ENCODE measurements at places on chromosomes 4 and X. TPM values are rescaled to one million over a fixed set of nuclear protein-coding genes. Genes with fewer than 3 reads are reported as not detected.

SMR3B gene
- not detected for total RNA-seq

DNA sequence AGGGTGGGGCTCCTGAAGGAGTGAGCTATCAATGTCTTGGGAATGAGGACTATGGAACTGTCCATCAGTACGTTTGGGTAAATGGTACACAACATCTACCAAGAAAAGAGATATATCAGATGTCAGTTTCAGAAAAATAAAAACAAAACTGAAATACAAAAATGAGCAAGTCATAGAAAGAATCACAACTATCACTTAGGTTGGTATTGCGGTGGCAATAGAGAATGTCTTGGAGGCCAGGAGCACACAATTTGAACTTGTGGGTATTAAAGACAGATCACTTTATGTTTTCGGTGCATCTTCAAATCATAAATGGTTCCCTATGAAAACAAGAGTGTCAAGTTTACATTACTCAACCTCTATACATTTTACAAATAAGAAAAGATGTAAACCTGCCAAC, 176.8 kb downstream of the CHM start:
- no peak for DNase-seq

TMEM35A gene
- total RNA-seq: not detected

GRCh38 chrX:102652031-102652688, 877 bp downstream of the GPRASP1 start:
- DNase-seq: peak; percentile 61

- no peak for DNase-seq
Observed at GRCh38 chr4:88169298-88169697, 10.9 kb upstream of the ABCG2 start.

GRCh38 chr4:60729194-60729593, 470.9 kb upstream of the ADGRL3 start:
- DNase-seq: no peak

GRCh38 chr4:76803522-76803921, 94.4 kb downstream of the SOWAHB start:
- DNase-seq: no peak

GRCh38 chr4:95638920-95639501, 90.2 kb upstream of the UNC5C start:
- no peak for DNase-seq

PRRG3 gene
- not detected for total RNA-seq

GRCh38 chr4:90152024-90152423, 24.8 kb downstream of the CCSER1 start:
- DNase-seq: no peak

MORC4 gene
- total RNA-seq: 12.5 TPM

DNA sequence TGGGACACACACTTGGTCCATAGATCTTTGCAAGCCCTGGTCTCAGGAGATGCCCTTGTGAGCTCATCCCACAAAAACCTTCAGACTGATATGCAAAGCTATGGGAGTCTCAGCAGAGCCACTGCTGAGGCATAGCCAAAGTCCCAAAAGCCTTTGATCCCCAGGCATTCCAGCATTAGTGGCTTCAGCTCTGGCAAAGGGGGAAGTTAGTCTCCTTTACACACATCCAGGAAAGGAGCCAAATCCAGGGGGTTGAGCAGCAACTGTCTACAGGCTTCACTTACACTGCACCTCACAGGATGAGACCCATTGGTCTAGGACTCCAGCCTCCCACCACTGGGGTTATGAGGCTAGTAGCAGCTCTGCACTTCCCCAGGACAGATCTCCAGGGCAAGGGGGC, 14.0 kb downstream of the PF4 start:
- no peak for DNase-seq

MUC7 gene
- not detected for total RNA-seq

DNA sequence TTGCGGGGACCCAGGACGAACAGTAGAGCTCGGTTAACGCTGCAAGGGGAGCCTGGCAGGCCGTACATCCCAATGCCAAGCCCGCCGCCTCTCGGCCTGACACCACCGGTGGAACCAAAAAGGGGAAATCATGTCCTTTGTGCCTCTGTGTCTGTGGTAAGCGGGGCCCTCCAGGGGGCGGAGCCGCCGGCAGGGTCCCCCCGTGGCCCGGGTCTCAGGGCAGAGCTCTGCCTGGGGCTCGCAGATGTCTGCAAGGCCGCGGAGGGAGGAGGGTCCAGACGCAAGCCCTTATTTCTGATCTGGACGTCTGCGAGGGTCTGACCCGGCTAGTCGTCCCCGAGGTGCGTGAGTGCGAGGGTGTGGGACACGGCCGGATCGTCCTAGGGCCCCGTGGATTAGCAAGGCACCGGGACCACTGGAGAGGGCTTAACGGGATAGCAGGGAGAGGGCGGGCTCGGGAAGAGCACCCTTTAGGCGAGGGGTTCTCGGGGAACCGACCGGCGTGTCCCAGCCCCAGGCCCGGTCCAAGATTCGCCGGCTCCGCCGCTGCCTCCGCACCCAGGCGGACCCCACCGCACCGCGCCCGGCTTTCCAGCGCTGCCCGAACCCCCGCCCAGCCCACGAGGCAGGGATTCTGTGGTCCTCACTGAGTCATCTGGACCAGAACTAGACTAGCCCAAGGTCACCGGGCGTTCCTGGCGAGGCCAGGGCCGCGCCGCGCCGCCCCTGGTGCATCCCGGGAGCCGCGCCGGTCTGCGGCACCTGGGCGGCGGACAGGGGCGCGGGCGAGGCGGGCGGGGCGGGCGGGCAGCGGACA, 863 bp upstream of the FAM193A start:
- DNase-seq: peak; percentile 16

RHOXF2 gene
- not detected for total RNA-seq

DNA sequence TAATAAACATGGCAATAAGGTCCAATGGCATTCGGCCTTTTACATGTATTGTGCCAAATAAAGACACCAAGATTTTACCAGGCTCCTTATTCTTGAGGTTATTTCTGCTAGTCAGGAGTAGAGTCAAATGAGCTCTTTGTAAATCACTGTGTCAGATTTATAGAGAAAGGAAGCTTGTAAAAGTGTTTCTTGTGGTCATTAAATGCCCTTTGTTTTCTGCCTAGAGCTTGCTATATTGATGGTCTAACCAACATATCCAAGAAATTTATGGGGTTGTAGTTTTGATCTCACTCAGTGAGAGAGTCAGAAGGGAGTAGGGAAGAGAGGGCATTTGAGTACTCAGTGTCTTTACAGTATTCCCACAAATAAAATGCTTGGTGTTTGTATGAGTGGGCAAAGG, 86.2 kb upstream of the FRMPD4 start:
- no peak for DNase-seq

GRCh38 chr4:118743867-118744266, 58.7 kb downstream of the METTL14 start:
- no peak for DNase-seq

DNA sequence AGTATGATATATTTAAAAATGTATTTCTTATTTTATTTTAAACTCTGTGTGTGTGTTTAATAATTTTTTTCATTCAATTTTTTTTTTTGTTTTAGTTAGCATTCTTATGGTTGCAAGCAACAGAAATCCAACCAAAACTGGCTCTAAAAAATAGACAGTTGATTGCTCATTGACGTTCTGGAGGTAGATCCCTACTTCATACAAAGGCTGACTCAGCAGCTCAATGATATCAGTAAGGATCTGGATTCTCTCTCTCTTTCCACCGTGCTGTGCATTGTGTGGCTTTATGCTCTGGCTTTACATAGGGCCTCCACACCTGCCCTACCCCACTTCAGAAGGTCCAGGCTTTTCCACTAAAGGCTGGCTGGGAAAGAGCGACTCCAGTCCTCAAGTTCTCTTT, 117.8 kb downstream of the UCHL1 start:
- DNase-seq: no peak

GIMD1 gene
- not detected for total RNA-seq

DNA sequence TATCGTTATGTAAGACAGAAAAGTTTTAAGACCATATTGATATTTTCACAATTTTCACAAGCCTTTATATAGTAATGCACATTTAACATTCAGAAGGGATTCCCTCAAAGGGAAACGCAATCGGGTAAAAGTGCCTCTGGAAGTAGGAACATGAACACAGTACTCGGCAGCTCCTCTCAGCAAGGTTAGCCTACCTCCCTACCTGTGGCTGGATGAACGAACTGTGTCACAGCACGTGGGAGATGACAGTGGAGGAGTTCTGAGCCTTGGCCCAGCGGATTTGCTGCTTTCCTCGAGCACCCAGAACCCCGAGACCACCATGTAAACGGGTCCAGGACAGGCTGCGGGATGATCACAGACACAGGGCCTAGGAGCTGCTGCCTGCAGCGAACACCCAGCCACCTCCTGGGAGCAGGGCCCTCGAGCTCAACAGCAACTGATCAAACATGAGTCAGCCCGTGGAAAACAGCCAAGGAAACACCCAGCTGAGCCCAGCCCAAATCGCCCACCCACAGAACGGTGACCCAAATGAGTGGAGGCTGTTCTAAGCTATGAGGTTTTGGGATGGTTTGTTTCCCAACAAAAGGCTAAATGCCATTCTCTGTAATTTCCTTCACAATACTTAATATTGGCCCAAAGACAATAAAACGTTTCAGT, 30.4 kb downstream of the FAT1 start:
- DNase-seq: no peak

P2RY4 gene
- not detected for total RNA-seq

DNA sequence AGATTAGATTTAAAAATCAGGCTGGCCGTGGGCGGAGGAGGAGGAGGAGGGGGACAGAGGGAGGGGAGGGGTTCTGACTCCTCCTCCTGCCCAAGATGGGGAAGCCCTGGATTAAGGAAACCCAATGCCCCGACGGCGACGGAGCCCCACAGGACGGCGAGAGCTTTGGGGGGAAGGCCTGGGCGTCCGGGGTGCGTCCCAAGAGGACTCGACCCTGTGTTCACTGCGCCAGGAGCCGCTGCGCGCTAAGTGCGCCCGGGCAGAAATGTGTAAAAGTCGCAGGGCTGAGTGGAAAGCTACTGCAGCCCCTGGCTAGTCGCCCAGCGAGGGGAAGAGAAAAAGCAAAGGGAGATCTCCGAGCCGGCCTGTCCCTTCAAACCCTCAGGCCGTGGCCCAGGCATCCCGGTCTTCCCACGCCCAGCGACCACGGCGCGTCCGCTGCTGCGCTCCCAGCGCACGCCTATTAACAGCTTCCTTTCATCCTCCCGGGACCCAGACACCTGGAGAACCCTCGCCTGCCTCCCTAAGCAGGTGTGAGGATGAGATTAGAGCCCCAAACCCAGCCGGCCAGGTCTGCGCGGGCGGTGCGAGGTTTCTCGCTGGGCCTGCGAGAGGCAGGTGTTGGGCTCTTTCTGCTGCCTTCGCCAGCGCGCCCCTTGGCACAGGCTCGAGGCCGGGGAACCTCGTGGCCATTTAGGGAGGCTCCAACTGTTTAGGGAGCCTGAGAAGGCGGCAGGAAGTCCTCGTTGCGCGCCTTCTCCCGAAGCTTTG, 1.4 kb upstream of the RPS6KA3 start:
- DNase-seq: no peak

DNA sequence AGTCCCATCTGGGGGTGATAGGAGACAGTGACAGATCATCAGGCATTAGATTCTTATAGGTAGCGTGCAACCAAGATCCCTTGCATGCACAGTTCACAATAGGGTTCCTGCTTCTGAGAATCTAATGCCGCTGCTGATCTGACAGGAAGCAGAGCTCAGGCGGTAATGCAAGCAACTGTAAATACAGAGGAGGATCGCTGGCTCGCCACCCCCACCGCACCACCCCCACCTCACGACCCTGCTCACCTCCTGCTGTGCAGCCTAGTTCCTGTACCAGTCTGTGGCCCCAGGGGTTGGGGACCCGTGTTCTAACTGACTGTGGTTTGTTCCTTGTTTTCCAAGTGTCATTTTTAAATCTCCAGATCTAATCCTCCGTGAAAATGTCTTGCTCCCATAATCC, 89.0 kb upstream of the MAPK10 start:
- no peak for DNase-seq

- no peak for DNase-seq
Observed at GRCh38 chr4:68176904-68177303, 47.2 kb upstream of the TMPRSS11F start.

GALNTL6 gene
- not detected for total RNA-seq

GRCh38 chrX:131752493-131753198, 208.8 kb downstream of the OR13H1 start:
- DNase-seq: no peak

- DNase-seq: no peak
Observed at GRCh38 chr4:118154649-118155048, 120.4 kb downstream of the NDST3 start.

DNA sequence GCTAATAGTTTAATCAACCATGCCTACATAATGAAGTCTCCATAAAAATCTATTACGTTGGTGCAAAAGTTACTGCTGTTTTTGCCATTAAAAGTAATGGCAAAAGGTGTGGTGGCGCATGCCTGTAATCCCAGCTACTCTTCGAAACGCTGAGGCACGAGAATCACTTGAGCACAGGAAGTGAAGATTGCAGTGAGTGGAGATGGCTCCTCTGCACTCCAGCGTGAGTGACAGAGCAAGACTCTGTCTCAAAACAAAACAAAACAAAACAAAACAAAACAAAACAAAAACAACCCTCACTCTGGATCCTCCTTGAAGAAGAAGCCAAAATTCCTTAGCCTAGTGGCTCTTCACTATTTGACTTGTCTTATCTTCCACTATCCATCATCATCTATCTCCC, 78.0 kb downstream of the MSN start:
- peak; percentile 40 for DNase-seq
